CD8-positive, alpha-beta T cell (primary cell): ENCODE measurements at places on chromosomes 3 and 15.

DNA sequence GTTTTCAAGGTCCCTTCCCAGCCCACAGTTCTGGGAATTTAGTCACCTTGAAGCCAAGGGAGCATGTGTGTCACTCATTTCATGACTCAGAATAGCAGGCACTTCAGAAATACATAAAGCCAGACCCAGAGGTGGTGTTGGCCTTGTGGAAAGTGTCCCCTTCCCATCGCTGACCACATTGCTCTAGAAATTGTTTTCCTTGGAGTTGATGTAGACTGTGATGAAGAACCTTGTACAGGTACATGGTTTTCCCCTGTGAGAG lies 158.8 kb downstream of the SLCO3A1 start:
- DNase-seq, result no peak

- no peak for DNase-seq
Measured at GRCh38 chr3:3589715-3590130, 209.5 kb upstream of the LRRN1 start.

- DNase-seq, result no peak
Measured at GRCh38 chr3:2452249-2452648, 353.6 kb downstream of the CNTN4 start.

- DNase-seq, result no peak
Measured at GRCh38 chr15:60964527-60964926, 264.6 kb downstream of the RORA start.

DNA sequence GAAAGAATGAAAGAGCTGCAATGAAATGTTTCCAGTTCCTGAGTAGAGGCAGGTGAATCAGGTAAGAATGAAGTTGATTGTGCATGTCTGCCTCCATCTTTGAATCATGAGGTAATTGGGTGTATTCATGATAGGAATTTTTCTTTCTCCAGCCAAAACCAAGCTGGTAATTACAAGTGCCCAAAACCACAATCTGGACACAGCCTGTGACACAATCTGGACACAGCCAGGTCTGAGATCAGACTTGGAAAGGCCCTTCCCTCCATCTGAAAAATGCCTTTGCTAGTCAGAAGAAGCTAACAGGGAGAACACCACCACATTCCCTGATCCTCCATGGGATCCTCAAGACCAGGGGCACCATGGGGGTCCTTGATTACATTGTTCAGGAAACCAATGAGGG lies 338.5 kb upstream of the THBS1 start:
- no peak for DNase-seq
